ENCODE measurements at places on chromosomes 16 and 17.

DNA sequence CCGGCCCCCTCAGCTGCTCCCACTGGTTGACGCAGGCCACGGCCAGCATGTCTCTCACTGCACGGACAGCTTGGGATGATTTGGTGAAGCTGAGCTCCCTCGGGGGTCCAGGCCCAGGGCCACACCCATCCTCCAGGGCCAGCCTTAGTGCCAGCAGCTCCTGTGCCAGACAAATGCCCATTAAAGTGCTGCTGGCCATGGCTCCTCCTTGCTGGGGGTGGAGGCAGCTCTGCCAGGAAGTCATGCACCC is 2.5 kb downstream of the TRIM47 start:
- DNase-seq = no peak

DNA sequence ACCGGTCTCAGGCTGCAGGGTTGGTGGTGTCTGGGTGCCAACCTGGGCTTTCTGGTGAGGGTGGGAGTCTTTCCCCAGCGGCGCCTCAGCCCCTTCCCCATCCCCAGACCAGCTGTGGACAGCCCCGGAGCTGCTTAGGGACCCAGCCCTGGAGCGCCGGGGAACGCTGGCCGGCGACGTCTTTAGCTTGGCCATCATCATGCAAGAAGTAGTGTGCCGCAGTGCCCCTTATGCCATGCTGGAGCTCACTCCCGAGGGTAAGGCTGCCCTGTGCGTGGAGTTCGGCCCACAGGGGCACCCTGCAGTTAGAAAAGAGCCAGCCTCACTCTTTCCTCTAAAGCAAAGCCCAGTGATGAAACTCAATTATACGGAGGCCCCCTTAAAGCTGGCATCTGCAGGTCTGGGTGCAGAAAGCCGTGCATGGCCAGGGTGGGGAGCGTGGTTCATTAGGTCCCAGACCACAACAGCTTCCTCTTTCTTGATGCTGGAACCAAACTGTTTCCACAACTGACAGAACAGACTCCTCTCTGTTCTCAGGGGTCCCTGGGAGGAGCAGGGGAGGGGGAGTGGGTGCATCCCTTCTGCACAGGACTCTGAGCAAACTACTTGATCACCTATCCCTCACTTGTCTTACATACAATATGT is 10.7 kb downstream of the GUCY2D start:
- no peak for DNase-seq

DNA sequence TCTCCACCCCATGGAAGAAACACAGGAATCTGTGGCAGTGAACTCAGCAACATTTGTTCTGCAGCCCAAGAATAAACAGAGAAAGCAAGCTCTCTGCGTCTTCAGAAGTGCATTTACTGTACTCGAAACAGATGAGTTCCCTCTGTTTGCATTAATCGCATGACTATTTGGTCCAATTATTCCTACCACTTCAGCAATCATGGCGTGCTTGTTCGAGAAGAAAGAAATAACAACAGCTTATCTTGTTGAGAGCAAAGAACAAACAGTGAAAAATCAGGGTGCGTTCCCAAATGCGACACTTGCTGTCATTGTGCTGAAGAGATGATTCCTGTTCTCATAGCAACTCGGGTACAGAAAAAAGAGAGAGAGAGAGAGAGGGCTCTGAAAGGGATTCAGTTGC is 445.3 kb upstream of the MAF start:
- no peak for DNase-seq

DNA sequence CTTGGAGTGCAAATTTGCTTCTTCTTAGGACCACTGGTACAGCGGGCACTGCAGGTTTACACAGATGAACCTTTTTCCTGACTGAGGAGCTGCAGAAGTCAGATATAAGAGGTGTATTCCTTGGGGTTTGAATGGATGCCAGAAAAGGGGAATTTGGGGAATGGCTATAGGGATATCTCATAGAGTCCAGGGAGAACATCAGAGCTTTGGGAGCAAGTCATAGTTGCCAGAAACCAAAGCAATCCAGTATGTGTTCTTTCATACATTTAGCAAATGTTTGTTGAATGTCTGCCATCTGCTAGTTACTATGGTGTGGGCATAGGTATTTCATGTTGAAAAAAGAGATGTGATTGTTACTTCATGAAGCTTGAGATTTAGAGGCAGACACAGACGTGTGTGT is 46.8 kb downstream of the MAP2K4 start:
- DNase-seq = no peak

- no peak for DNase-seq
Measured at GRCh38 chr17:78921437-78921971, 3.7 kb downstream of the TIMP2 start.

GRCh38 chr17:27573971-27574525 is 56.9 kb upstream of the LGALS9 start:
- DNase-seq = no peak

- DNase-seq = no peak
Measured at GRCh38 chr16:29306201-29306600, 100.3 kb downstream of the NPIPB11 start.

DNA sequence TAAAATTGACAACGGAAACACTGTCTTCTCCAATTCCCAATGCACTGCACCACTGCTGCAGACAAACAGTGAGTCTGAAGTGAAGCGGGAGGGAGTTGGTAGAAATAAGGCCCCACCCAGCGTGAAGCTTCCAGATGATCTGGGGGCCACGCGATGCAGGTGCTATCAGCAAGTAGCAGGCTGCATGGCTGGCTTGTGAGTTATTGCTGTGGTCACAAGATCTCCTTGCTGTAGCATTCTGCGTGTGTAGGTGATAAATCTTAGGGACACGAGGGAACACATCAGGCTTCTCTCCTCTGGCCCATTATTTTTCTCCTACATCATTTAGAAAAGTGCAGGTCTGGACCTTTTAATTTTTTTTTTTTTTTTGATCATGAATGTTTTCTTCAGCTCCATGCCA is 407.6 kb downstream of the TMEM114 start:
- DNase-seq = no peak

- DNase-seq = no peak
Measured at GRCh38 chr16:87117936-87118335, 199.3 kb downstream of the C16orf95 start.

GRCh38 chr16:72162105-72162692 is 9.8 kb downstream of the PMFBP1 start:
- DNase-seq = no peak

DNA sequence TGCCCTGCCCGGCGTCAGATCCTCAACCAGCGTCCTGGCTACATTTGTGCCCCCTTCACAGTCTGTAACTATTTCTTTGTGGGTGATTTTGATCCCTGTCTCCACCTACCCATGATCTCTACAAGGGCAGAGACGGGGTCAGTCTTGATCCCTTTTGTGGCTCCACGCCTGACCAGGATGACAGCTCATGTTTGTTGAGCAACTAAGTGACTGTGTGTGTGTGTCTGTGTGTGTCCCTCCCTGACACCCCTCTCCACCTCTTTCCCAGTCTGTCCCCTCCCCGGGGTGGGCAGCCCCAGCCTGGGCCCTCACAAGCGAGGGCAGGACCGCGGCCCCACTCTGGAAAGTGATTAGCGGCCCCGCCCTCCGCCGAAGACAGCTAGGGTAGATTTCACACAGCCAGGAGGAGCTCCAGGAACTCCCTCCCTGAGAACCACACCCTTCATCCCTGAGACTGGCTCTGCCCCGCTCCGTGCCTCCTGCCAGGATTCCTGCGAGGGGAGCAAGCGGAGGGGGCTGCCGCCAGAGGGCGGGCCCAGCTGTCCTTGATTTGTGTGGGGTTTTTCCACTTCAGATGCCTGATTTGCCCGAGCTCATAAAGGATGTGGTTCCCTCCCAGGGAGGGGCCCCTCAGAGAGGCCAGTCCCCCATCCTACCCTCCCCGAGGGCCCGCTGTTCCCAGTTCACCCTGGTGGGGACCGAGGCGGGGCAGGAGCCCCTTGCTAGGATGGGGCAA is 5.3 kb upstream of the HS3ST6 start:
- no peak for DNase-seq

DNA sequence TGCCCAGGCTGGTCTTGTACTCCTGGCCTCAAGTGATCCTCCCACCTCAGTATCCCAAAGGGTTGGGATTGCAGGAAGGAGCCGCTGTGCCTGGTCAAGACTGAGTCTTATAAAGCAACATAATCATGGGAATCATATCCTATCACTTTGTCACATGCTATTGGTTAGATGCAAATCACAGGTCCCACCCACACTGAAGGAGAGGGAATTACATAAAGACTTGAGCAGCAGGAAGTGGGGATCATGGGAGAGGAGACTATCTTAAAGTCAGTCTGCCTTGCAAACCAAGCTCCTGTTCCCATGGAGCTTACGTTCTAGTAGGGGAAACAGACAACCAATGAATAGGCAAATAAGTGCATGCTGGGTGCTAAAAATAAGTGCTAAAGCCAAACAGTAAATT is 28.3 kb upstream of the TENT4B start:
- DNase-seq = no peak

DNA sequence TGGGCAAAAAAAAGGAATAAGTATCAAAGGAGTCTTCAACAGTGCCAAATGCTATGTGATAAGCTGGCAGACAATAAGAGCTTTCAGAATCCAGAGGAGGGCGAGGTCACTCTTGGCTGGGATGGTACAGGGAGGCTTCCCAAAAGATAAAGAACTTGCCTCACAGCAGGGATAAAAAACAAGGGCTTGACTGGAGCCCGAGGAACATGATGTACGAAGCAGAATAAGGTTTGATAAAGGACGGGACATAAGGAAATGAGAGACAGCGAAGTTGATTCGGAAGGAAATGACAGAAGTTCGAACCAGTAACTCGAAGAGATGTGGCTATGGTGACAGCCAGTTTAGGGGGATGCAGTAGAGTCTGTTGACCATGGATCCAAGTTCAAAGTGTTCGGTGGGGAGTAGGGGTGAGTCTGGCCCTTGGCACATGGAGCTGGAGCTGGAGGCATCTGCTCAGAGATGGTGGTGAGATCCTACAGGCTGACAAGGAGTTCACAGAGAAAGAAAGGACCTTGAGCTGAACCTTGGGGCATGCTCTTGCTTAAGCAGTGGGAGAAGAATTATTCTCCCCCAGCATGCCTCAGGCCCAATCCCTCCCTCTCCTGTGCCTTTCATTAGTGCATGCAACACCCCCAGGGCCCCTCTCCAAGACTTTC is 137.6 kb upstream of the RCVRN start:
- DNase-seq = no peak

GRCh38 chr17:64001091-64001579 is 3.0 kb downstream of the PRR29 start:
- no peak for DNase-seq

DNA sequence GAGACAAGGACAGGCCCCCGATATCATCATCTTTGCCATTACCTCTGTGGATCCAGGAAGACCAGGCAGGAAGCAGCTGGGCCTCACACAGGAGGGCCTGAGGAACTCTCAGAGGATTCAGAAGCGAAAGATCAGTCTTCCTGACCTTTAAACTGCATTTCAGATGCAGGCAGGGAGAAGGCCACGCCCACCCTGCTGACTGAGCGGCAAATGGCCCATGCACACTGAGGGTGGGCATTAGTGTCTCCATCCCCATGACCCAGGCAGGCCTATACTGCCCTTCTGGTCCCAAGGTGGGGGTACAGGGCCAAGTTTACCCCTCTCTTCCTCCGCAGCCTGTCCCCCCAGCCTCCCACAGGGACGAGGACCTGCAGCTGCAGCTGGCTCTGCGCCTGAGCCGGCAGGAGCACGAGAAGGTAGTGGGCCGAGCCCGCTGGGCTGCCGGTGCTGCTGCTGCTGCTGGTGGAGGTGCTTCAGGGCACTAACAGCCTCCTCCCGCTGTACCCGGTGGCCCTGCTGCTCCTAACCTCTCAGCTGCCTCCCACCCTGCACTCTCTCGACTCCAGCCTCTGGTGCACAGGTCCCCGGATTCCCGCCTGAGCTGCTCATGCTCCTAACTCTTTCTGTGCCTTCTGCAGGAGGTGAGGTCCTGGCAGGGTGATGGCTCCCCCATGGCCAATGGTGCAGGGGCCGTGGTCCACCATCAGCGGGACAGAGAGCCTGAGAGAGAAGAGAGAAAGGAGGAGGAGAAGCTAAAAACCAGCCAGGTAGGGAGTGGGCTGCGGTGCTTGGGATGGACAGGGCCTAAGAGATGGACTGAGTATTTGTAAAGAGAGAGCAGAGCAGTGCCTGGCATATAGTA is 6.2 kb downstream of the EPN3 start:
- no peak for DNase-seq

All from neuronal stem cell (in vitro differentiated cells).